ENCODE measurements at places on chromosomes 6 and 20.

DNA sequence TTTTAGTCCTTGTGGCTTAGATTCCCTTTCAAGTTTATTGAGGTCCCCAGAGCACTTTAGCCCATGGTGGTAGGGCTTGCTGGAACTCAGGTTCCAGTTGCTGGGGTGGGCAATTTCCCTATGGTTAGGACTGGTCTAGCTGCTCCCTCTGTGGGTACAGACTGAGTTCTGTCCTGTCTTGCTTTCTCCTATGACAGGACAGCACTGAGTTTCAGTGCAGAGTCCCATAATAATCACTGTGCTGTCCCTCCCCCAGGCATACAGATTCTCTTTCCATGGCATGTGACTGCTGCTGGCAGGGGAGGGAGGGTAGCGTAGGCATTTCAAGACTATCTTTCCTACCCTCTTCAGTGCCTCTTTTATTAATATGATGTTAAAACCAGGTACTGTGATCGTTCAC lies 17.1 kb upstream of the ERVFRD-1 start:
- DNase-seq, result no peak

- DNase-seq, result no peak
Observed at GRCh38 chr6:162198925-162199324, 528.6 kb downstream of the PRKN start.

GRCh38 chr6:7479801-7480266 lies 61.6 kb upstream of the DSP start:
- DNase-seq, result peak; percentile 13

DNA sequence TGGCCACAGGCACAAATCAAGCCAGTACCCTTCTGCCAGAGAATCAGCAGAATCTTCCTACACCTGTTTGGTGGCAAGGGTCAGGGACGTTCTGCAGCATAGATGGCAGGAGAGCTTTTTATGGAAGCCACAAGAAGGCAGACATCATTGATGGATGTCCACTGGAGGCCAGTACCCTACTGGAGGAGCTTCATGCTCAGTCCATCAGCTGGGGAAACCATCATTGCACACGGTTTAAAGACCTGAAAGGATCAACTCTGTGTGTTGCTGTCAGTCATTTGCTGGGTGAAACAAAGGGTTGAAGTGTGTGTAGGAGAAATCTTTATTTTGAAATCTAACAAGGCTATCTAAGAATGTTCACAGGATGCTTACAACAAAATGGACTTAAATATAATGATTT lies 158.9 kb upstream of the SASH1 start:
- no peak for DNase-seq

DNA sequence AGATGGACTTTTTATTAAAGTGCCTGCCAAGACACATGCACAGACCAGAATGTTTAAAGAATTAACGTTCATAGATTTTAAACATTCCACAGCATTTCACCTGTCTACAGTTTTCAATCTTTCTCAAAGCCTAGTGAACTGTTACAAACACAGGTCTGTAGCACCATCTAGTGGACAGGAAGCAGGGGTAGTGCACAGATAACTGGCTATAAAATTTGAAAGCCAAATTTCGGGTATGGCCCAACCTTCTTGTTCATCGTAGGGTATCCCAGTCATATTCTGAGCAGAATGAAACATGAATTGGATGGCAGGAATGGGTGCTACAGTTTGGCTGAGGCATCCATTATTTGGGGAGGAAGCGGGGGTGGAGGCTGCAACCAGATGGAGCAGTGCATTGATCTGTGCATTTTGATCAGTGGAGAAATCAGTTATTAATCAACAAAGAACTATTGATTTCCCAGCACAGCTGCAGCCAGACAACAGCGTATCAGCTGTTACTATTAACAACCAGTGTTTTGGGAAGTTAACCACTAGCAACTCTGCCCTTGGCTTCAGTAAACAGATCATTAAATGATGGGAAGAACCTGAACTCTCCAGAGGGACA lies 56.1 kb upstream of the B3GAT2 start:
- peak; percentile 7 for DNase-seq

GRCh38 chr6:128303870-128304269 lies 216.5 kb downstream of the PTPRK start:
- DNase-seq, result no peak

DNA sequence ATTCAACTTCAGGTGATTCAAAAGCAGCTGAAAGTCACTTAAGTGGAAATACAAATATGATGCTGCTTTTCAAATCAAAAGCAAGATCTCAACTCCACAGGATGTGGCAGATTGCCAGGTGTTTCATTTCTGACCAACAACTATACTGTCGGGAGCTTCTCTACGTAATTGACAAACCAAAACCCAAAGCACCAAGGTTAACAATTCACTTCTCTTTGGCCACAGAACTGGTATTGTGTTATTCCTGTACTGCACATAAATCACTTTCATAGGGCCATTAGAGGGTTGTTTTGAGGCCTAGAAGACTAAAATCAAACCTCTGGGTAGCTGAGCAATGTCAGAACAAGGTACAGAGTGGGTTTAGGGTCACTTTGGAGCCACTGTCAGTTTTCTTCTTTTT lies 169.7 kb downstream of the HAO1 start:
- DNase-seq, result peak; percentile 95

- no peak for DNase-seq
Observed at GRCh38 chr6:15401120-15401519, 155.3 kb downstream of the JARID2 start.

GRCh38 chr6:70669133-70669532 lies 1.4 kb downstream of the SMAP1 start:
- DNase-seq, result no peak

GRCh38 chr6:155066361-155066760 lies 71.2 kb downstream of the TIAM2 start:
- no peak for DNase-seq

GRCh38 chr6:152441902-152442301 lies 195.3 kb downstream of the SYNE1 start:
- no peak for DNase-seq

GRCh38 chr20:675453-676314 lies at the start of gene SCRT2:
Gene SCRT2 (minus strand): TSS chr20:675802. CDS start chr20:675601, 201 bp downstream.
- no peak for DNase-seq

GRCh38 chr6:82861121-82861520 lies 204.5 kb downstream of the UBE3D start:
- DNase-seq, result no peak

DNA sequence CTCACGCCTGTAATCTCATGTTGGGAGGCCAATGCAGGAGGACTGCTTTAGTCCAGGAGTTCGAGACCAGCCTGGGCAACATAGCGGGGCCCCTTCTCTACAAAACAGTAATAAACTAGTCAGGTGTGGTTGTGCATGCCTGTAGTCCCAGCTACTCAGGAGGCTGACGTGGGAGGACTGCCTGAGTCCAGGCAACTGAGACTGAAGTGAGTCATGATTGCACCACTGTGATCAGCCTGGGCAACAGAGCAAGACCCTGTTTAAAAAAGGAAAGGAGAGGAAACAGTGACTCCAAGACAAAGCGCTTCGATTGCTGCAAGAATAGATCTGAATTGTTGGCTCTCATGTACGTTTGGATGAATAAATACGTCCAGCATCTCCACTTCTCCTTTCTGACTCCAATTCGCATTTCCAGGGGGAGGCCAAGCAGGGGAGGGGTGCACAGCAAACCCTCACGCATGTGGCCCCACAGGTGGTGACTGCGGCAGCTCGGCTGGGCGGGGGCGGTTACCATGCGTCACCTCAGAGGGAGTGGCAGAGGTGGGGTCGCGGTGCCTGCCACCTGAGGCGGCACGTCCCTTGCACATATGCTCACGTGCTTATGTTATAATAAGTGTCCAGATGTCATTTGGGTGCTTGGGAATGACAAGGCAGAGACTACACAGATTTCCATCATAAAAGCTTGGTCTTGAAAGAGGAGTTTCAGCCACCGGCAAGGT lies 95.1 kb upstream of the MPC1 start:
- no peak for DNase-seq

DNA sequence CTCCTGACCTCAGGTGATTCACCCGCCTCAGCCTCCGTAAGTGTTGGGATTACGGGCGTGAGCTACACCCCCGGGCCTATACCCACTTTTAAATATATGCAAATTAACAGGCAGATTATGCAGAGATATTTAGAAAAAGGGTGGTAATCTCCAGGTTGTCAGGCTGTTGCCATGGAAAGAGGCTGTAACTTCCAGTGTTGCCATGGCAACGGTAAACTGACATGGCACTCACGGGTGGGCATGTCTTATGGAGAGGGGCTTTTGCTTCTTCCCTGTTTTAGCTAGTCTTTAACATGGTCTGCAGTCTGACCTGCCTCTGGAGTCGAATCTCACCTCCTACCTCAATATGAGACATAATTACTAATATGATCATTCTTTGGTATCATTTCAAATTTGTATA lies 44.9 kb downstream of the ZNF334 start:
- no peak for DNase-seq

DNA sequence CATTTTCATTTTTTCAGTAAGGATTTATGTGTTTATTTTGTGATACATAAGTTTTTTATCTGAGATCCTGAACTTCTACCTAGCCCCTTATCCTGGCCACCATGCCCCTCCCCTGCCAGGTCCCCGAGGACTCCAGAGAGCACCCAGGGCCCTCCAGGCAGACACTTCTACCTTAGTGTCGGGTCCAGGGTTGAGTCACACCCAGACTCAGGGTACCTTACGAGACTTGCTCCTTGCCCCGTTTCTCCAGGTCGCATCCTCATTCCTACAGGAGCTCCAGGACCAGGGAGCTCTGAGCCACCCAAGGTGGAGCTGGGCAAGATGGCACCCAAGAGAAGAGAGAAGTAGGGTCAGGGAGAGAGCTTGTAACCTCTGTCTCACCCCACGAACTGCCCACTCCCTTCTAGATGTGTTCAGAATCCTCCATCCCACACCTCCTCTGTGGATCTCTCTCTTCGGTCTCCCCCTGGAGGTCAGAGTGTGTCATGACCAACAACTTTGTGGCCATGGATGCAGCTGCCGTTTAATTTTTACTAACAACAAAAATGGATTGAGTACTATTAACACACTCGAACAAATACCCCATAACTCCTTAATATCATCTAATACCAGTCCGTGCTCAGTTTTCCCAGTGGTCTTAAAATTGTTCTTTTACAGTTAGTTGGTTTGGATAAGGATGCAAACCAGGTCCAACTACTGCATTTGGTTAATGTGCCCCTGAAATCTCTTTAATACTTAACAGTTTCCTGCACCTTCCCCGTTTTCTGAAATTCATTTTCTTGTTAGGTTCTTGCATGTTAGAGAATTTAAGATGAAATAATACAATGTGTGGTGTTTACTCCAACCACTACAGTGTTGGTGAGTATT lies 130.6 kb upstream of the INSM1 start:
- peak; percentile 27 for DNase-seq

- DNase-seq, result peak; percentile 88
Observed at GRCh38 chr6:154593122-154593521, 82.6 kb upstream of the CNKSR3 start.

- DNase-seq, result no peak
Observed at GRCh38 chr6:117446861-117447260, 21.1 kb upstream of the ROS1 start.

- DNase-seq, result no peak
Observed at GRCh38 chr20:13788167-13788834, 3.5 kb downstream of the NDUFAF5 start.

GRCh38 chr6:107731422-107732319 lies 92.4 kb downstream of the SCML4 start:
- DNase-seq, result no peak

DNA sequence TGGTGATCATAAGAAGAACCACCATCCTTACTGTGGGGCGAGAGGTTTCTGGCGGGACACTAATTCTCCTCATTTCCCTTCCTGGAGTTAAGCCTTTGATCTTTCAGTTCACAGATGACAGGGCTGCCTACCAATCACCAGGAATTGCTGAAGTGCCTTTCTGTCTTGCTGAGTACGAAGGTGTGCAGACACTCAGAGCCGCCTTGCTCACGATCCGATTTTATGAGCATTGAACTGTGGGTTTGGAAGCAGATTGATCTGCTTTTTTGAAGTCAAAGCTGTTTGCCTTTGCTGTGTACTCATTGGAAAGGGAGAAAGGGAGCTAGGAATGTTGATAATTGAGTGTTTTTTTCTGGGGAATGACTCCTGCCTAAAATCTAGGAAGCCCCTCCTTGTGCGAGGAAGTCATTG lies 129.1 kb upstream of the SALL4 start:
- no peak for DNase-seq

GRCh38 chr6:1081551-1082284 lies 230.2 kb upstream of the FOXQ1 start:
- DNase-seq, result no peak

DNA sequence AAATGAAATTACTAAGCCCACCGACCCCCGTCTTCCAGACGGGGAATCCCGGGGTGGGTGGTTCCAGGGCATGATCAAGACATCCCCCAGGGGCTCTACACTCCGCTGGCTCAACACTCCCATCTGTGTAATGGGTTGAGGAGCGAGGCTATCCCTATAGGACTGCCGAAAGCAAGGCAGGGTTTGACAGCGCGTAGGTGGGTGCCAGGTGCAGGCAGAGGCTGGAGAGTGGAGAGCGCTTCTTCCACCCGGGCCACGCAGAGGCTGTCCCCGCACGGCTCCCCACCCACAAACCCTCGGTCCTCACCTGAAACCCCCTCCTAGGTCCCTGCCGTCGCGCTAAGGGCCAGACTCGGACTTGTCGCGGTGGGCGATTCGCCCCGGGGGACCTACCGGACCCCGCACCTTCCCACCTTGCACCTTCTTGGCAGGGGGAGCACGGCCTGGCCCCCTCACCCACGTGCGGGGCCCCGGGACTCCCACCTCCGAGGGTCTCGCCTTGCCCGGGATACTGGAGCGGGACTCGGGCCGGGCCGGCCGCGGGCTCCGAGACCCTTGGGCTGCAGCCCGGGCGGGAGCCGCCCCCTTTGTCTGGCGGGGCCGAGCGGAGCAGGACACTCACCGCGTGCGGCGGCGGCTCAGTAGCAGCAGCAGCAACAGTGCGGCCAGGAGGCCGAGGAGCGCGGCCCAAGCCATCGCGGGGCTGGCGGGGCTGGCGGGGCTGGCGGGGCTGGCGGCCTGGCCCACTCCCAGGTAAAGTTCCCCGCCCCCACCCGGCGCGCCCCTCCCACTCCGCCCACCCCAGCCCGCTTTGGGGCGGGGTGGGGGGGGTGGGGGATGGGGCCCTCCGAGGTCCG lies at the start of gene PTGIS:
Gene PTGIS (minus strand): TSS at position 717 of the 857 bp plus-strand sequence. CDS start 21 bp downstream, at position 696.
- DNase-seq, result no peak

- no peak for DNase-seq
Observed at GRCh38 chr6:7338031-7338430, 25.0 kb upstream of the SSR1 start.

DNA sequence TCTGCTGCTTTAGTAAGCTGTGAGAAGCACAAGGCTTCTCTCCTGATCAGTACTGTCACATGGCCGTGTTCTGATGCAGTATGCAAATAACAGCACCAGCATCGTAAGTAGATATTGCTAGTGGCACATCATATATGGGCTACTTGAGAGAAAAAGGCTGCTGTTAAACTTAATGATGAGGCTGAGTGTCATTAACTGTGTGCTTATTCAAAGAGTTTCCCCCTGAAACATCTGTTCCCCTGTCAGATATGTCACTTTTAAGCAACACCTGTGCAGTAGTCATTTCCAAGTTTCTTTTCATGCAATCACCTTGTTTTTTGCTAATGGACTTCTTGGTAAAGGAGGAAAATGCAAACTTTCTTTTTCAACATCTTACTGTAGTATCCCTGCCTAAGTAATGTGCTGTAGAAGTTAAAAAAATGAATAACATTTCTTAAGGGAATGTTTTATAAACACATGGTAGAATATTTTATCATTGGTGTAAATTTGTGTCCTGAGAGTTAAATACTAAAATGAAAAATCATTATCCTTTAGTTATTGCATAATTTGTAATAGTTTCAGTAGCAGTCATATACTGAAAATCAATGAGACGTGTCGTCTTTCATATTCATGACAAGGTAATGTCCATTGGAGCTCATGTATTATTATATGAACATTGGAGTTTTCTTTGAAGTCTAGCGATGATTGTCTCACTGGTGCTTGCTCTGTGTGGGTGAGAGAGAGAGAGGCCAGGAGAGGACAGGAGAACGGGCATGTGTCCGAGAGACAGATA lies 366.3 kb downstream of the CDKAL1 start:
- no peak for DNase-seq
